ENCODE measurements at places on chromosomes 6 and 20.

DNA sequence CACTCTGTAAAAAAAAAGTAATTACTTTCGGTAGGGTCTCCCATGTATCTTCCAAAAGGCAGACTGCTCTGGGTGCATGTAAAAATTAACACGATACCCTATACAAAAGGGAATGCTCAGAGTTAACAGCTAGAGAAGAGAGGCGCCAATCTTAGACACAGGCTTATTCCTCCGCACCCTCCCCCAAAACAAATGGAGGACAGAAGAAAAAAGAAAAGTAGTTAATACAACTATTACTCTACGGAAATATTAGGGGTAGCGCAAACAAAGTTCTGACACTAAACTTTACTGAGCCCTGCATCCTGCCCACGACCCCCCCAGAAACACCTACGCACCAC, 331 bp upstream of the UFL1 start:
- DNase-seq: no peak

DNA sequence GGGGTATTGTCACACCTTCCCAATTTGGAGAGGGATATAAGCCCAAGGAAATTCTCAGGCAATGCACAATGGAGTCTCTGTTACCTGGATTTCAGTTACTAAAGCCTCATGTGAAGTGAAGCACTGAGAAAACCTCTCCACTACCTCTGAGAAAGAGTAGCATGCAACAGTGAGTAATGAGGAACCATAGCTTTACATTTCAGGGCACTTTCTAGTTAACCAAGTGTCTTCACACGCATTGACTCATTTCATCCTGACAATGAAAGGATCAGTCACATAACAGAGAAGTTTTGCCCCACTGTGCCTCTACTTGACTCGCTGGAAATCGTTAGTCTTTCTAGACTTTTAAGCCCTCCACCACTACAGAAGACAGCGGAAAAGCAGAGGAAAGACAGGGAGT, 86.2 kb upstream of the ARID1B start:
- DNase-seq: no peak

DNA sequence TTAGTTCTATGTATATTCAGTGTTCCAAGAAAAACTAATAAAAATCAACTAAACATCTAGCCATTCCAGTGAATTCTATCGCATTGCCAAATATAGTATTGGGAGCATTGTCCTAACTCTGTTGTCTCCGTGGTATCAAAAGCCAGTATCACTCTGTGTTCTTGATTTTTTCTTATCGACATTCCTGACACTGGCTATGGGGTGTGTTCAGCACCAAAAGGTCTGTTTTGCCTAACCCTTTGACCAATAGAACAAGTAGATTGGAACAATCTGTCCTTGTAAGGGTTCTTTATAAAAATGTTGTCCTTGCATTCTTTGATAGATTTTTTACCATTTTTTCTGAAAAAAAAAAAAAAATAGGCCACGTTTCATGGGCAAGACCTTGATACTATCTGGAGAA, 161.5 kb downstream of the TSHZ2 start:
- DNase-seq: no peak

- no peak for DNase-seq
These were observed 1088.7 kb upstream of the DEFB115 start for GRCh38 chr20:30168800-30169138.

DNA sequence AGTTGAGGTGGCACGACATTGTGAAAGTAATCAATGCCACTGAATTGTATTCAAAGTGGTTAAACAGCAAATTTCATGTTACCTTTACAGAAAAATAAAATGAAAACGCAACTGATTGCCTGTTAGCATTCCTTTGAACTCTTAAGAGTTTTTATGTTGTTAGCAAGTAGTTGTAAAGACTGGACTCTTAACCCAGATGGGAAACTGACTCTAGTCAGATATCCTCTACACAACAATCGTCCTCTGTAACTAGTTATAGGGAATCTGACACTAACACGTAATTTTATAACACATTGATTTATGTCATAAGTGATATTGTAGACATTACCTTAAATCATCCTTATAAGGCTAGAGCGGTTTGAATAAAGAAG, 3.0 kb upstream of the FBXO9 start:
- no peak for DNase-seq
